ENCODE measurements at places on chromosomes 6 and 20.

DNA sequence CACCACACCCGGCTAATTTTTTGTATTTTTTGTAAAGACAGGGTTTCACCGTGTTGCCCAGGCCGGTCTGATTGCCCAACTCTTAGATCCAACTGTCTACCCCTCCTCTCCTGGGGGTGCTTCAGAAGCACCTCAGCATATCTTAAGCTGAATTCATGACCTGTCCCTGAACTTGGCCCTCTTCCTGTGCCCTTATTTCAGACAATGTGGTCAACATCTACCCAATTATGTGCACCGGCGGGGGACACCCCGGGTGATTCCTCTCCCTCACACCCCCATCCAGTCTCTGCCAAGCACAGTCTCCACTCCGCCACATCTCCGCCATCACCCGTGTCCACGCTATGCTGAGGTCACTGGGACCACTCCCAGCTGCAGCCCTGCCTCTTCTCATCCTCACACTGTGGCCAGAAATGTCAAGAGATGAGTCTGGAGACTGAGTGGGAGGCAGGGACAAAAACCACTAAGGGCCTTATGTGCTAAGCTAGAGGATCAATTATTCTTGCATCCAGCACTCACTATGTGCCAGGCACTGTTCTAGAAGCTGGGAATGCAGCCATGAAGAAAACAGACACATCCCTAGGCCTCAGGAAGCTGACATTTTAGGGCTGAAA is 111.9 kb downstream of the ARMC2 start:
- DNase-seq: no peak

GRCh38 chr6:138115877-138116660 is 8.8 kb upstream of the PERP start:
- peak; percentile 39 for DNase-seq

DNA sequence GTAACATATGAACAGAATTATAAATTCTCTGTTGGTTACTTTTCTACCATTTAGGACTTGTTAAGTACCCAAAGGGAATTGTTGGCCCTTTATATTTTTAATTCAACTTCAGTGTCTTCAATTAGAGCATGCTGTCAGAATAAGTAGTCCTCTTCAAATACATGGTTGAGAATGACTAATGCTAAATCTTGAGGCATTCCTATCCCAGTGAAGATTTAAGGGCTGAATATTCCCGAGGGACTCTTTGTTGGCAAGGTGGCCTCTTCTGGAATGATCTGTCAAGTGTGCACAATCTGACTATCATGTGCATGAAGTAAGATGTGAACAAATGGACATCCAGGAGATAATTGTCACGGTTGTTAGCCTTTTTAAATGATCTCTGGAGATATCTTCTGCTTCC is 421.7 kb downstream of the BMP2 start:
- DNase-seq: no peak

DNA sequence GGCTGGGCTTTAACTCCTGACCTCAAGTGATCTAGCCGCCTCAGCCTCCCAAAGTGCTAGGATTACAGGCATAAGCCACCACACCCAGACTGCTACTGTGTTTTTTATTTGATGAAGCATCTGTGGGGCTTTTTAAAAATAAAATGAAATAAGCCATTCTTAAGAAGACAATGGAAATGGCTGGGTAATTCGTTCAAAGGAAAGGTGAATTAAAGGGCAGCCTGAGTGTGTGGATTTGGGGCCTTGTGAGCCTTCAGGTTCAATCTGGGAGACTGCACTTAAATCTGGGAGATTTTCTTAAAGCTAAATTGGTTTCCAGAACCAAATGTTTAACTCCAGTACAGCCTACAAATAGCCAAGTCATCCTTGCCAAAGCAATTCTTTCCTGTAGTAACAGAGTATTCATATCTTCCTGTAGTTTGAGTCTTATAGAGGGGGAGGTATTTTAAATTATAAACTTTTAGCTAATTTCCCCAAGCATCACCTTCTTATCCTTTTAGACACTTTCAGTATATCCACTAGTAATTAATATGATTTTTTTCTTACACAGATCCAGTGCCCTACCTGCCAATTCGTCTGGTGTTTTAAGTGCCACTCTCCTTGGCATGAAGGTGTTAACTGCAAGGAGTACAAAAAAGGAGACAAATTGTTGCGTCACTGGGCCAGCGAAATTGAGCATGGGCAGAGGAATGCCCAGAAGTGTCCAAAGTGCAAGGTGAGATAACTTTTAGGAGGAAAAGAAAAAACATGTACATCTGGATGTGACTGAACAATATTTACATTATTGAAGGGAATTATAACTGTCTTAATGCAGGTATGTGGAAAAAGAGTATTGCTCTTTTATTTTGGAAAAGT is 95.4 kb downstream of the RNF217 start:
- no peak for DNase-seq

GRCh38 chr6:49202924-49203536 is 260.0 kb downstream of the MMUT start:
- no peak for DNase-seq

GRCh38 chr6:170235391-170236125 is 55.3 kb downstream of the DLL1 start:
- no peak for DNase-seq

DNA sequence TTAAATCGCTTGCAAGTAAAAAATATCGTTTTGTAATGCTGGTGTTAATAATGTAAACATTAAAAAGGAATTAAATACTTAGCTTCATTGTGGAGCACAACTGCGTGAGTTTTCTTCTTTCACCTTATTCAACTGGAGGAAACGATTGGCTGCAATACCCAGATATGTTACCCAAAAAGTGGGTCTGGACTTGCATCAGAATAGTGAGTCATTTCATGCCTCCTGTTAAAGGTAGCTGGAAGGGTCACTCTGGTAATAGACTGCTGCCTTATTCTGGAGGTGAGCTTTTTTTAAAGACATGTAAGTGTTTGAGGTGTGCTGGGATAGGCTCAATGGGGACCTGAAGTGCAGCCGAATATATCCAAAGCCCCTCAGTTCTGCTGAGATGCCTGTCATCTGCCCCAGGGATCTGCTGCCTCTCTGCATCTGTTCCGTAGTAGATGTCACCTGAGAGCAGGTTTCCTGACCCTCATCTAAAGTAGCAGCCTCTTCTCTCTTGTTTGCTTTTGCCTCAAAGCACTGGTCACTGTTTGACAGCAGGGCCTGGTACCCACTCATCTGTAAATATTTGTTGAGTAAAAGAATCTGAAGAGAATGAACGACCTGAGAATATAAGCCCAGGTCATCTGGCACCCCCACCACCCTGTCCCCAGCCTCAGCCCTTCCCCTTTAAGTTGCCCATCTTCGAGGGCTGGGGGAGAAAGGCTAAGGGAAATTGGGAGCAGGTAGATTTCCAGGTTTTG is 5.6 kb upstream of the UQCC2 start:
- DNase-seq: no peak

DNA sequence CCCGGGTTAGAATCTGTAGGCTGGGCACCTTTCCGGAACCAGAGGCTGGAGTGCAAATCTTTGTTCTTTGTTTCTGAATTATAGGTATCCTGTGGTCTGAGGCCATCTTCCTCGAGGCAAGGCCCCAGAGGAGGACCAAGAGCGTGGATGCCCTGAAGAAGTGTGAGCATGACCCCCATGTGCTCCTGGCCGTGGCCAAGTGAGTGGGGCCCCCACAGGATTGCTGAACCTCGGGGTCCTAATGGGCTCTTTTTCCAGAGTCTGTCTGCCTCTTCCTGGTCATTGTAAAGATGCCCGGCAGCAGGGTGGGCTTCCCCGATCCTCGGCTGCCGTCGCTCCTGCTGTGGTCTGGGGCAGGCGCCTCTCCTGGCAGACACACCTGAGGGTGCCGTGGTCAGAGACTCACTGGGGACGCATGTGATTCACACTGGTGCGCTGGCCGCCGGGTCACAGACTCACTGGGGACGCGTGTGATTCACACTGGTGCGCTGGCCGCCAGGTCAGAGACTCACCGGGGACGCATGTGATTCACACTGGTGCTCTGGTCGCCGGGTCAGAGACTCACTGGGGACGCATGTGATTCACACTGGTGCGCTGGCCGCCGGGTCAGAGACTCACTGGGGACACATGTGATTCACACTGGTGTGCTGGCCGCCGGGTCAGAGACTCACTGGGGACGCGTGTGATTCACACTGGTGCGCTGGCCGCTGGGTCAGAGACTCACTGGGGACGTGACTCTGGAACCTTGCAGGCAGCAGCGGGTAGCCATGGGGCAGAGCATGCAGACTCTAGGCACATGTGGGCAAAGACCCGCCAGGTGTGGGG is 6.5 kb upstream of the C20orf204 start:
- DNase-seq: no peak

DNA sequence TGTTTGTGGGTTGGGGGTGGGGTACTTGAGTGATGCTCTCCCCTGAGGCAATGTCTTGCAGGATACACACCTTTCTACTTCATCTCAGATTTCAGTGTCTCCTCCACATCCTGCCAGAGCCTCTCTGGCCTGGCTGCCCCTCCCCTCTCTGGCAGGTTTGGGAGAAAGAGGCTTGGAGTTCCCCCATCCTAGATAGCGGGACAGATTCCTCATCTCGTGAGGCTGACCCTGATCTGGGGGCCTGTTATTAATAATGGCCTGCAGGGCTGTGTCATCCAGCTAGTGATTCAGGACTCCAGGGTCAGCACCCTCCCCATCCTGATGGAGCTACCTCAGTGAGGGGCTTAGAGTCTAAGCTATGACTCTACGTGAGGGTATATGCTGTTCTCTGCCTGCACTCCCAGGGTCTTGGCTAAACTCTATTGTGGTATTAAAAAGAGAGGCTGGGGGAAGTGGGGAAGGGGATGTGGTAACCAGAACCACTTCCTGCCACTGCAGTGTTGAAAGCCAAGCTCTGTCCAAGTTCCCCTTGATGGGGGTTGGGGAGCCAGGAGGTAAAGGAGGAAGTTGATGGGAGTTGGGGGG is 3.7 kb upstream of the MMP9 start:
- DNase-seq: no peak

DNA sequence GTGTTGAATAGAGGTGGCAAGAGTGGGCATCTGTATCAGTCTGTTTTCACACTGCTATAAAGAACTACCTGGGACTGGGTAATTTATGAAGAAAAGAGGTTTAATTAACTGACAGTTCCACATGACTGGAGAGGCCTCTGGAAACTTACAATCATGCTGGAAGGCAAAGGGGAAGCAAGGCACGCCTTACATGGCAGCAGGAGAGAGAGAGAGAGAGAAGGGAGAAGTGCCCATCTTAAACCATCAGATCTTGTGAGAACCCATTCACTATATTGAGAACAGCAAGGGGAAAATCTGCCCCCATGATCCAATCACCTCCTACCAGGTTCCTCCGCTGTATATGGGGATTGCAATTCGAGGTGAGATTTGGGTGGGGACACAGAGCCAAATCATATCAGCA is 18.6 kb upstream of the PPP1R14C start:
- no peak for DNase-seq

- DNase-seq: no peak
Observed at GRCh38 chr20:31822421-31823330, 3.5 kb downstream of the MYLK2 start.

- no peak for DNase-seq
Observed at GRCh38 chr6:55182016-55182650, 7.8 kb downstream of the HCRTR2 start.

GRCh38 chr6:108730635-108731515 is 117.3 kb upstream of the ARMC2 start:
- DNase-seq: no peak

GRCh38 chr20:62769346-62770071 is 26.8 kb upstream of the MRGBP start:
- no peak for DNase-seq

DNA sequence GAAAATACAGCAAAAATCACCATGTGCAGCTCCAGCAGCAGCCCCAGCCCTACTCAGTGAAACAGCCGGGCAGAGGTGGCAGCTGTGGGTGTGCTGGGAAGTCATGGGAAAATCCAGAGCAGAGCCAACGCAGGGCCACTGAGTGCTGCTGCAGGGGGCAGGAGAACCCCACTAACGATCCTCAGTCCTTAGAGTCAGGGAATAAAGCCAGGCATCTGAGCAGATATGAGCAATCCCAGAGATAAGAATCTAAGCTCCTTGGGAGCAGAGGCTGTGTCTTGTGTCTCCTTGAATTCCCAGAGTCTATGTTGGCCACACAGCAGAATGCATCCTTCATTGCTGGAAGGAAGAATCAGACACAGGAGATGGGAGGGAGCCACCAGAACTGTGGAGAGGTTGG is 493.1 kb upstream of the MAP3K7 start:
- DNase-seq: no peak

DNA sequence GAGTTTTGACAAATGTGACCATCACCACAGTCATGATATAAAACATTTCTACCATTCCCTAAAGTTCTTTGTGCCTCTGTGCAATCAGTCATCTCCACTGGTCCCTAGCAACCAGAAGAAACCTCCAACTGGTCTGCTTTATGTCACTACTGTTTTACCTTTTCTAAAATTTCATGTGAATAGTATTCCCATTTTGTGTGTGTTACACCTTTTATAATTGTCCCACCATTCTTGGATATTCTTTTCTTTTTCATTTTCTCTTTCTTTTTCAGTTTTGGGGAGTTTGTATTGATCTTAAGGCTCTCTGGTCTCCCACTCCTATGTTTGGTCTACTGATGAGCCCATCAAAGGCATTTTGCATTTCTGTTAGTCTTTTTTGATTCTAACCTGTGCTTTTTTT is 95.4 kb downstream of the NCOA3 start:
- no peak for DNase-seq

DNA sequence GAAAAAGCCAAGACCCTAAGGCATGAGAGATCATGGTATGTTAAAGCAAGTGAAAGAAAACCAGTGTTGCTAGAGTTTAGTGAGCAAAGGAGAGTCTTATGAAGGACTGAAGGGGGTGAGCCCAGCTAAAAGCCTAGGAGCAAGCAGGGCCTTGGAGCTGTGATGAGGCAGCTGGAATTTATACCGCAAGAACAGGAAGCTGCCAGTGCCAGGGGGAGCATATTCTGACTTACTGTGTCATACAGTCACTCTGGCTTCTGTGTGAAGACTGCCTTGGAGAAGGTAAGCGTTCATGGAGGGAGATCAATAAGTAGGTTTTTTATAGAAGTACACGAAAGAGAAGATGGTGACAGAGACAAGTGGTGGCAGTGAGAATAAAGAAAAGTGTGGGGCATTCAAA is 308.9 kb upstream of the THEMIS start:
- DNase-seq: peak; percentile 39

- DNase-seq: no peak
Observed at GRCh38 chr20:2794202-2794748, 6.2 kb downstream of the CPXM1 start.
